Cerebellum (tissue), 4 donors: ENCODE measurements at places on chromosomes 2 and 18. TPM values are rescaled to one million over a fixed set of nuclear protein-coding genes. Genes with fewer than 3 reads are reported as not detected.

TOGARAM2 gene
- total RNA-seq: 2.6 TPM

FBXO36 gene
- 8.1 TPM for total RNA-seq

PASK gene
- total RNA-seq: 17.0 TPM

DCC gene
- 66.4 TPM for total RNA-seq

FSIP2 gene
- 3.3 TPM for total RNA-seq
